Stimulated activated CD8-positive, alpha-beta memory T cell treated with anti-CD3 and anti-CD28 coated beads, Interleukin-7, amount 100 ng/mL, for 24 hours (primary cell): ENCODE measurements at places on chromosomes 2 and 18.

GRCh38 chr2:1995987-1996386, 251.7 kb upstream of the PXDN start:
- DNase-seq = no peak

- DNase-seq = no peak
Measured at GRCh38 chr2:15769235-15769634, 171.1 kb upstream of the MYCN start.

- no peak for DNase-seq
Measured at GRCh38 chr2:182915369-182916326, 49.2 kb upstream of the FRZB start.

DNA sequence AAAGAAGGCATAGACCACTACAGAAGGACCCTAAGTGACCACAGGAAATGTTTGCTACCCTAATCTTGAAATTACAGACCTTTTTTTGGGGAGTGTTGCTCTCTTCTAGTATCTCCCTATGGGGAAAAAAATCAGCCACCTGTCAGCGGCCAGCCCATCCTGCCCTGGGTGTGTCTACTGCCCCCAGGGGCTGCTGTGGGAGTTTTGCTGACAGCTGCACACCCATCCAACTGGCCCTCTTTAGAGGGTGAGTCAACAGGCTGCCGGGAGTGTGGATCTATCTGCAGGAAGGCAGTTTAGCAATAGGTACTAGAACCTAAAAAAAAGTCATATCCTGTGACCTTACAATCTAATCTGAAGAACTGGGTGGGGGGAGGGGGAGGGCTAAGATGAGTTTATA, 796 bp upstream of the DYSF start:
- no peak for DNase-seq

DNA sequence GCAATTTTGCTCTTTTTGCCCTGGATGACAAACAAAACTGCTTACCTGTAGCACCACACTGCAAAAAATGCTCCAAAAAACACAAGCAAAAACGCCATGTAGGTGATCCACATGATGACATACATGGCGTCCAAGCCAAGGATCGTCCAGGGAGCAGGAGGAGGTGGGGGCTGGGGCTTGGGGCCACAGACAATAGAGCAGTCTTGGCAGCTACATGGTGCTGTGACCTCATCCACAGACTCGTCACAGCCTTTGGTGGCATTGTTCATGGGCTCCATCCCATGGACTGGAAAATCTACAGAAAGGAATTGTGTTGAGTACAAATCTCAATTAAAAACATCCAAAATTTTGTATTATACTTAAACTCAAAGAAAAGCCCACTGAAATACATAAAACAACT, 26.1 kb downstream of the NPC1 start:
- no peak for DNase-seq

DNA sequence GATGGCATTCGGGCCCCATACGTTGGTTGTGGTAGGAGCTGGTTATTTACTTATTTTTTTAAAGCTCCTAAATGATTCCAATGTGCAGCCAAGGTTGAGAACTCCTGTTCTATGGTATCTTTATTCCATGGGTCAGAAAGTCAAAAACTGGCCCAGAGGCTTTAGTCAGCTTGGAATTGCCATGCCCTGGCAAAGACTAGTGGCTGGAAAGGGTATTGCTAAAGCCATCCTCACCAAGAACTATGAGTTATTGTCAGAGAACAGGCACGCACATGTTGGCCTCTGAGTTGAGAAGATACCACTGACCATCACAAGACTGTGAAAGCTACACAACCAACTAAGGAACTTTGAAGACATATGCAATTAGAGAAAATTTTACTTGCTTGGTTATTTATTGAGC, 47.9 kb upstream of the ACMSD start:
- no peak for DNase-seq

- no peak for DNase-seq
Measured at GRCh38 chr2:106876699-106877098, 9.3 kb downstream of the ST6GAL2 start.

DNA sequence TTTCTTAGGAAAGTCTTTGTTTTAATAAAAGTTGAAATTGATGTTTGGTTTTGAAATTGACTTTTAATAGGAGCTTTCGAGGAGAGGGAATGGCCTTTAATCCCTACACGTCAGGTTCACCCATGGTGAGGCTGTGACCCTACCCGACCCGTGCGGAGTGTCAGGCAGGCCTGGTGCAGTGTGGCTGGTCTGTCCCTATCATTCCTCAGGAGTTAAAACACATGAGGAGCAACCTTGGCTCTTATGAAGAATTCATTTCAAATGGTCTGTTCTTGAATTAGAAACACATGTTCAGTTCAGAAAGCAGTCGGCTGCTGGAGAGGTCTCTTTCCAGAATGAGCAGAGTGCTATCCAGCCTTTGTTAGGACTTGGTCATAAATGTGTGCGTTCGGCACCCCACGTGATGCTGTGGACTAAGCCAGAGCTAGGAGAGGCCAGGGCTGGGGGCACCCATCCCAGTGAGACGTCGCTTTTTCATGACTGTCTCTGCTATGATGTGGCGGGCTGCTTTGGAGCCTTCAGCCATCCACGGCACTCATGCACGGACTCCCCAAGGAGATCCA, 54.7 kb downstream of the EMILIN2 start:
- no peak for DNase-seq

- DNase-seq = no peak
Measured at GRCh38 chr2:171584001-171584400, 61.7 kb downstream of the CYBRD1 start.

DNA sequence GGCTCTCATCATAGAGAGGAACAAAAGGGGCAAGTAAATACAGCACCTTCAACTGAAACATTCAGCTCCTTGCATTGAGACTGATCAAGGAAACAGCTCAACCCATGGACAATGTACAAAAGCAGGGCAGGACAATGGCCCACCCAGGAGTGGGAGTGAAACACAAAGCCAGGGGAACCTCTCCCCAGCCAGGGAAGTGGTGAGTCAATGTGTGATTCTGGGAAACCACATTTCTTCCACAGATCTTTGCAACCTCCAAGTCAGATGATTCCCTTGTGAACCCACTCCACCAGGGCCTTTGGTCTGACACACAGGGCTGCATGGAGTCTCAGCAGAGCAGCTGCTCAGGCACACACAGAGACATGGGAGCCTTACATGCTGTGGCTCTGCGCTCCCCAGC, 294.5 kb downstream of the NR4A2 start:
- DNase-seq = no peak

DNA sequence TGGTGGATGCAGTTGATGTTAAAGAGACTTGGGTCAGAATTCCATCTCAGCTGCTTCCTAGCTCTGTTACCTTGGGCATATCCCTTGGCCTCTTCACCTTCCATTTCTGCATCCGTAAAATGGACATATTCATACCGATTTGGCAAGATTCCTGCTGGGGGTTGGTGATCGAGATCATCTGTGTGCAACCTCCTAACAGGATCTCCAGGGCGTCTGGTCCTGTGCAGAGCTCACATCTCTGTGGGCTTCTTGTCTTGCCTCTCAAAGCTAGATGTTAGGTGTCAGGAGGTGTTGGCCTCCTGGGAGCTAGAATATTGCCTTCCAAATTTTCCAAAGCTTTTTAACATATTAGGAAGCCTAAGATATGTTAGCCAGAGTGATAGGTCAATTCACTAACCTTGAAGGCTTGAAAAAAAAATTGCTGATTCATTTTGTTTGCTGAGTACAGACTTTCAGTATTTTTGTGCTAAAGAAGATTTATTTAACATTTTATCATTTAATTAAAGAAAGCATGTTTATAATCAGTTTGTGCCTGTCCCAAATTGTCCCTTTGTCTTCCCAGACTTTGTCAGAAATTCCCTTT, 69.7 kb upstream of the ZNF516 start:
- no peak for DNase-seq

- DNase-seq = no peak
Measured at GRCh38 chr2:22970284-22970975, 414.5 kb upstream of the KLHL29 start.

GRCh38 chr2:97871096-97871780, 124.5 kb downstream of the TMEM131 start:
- no peak for DNase-seq

GRCh38 chr2:26503231-26503880, 25.4 kb upstream of the OTOF start:
- peak; percentile 80 for DNase-seq

DNA sequence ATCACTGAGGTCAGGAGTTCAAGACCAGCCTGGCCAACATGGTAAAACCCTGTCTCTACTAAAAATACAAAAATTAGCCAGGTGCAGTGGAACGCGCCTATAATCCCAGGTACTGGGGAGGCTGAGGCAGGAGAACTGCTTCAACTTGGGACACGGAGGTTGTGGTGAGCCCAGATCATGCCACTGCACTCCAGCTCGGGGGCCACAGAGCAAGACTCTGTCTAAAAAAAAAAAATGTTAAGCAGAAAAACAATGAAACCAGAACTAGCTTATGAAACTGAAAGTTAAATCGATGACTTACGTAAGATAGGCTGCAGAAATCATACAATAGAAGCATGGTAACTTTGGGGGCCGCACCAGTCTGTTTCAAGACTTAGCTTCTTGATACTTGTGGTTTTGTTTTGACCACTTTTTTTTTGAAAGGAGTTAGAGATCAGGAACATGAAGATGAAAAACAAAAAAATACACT, 6.2 kb upstream of the GPR155 start:
- DNase-seq = peak; percentile 18

DNA sequence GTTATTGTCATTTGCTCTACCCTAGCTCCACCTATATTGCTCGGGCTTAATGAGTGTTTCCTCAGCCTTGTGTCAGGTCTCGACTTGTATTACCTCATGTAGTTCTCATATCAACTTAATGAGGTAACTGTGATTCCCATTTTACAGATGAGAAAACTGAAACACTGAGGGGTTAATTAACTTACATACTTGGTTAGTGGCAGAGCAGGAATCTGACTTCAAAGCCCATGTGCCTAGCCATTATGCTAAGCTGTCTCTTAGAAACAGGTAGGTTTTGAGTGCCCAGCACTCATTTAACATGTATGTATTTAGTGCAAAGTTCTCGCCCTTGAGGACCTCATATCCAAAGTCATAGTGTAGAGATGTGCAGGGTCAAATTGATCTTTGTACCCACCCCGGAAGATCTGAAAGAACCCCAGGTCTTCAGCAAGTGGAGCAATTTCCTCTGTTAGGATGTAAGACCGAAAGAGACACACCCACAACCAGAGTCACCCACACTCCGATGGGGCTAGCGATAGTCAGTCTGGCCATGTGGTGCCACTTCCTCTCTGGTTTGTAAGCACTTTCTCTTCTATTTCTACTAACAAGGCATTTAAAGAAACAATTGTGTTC, 121.0 kb upstream of the SLC39A10 start:
- peak; percentile 41 for DNase-seq

GRCh38 chr18:47995654-47996053, 65.2 kb upstream of the SMAD2 start:
- no peak for DNase-seq

DNA sequence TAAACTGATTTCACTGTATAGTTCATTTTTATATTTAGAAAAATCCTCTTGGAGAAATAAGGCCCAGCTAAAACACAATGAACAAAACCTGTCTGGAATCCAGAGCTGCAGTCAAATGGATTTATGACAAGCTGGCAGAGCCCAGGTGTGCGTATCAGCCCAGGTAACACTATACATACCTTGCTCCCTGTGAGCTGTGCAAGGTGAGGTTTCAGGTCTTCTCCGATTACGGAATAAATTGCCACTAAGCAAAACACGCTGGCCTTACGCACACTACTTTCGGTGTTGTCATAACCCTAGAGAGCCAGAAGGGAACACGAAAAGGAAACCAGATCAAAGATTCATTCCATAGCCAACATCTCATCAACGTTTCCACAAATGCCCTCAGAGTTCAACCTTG, 61.9 kb upstream of the TFCP2L1 start:
- DNase-seq = no peak

DNA sequence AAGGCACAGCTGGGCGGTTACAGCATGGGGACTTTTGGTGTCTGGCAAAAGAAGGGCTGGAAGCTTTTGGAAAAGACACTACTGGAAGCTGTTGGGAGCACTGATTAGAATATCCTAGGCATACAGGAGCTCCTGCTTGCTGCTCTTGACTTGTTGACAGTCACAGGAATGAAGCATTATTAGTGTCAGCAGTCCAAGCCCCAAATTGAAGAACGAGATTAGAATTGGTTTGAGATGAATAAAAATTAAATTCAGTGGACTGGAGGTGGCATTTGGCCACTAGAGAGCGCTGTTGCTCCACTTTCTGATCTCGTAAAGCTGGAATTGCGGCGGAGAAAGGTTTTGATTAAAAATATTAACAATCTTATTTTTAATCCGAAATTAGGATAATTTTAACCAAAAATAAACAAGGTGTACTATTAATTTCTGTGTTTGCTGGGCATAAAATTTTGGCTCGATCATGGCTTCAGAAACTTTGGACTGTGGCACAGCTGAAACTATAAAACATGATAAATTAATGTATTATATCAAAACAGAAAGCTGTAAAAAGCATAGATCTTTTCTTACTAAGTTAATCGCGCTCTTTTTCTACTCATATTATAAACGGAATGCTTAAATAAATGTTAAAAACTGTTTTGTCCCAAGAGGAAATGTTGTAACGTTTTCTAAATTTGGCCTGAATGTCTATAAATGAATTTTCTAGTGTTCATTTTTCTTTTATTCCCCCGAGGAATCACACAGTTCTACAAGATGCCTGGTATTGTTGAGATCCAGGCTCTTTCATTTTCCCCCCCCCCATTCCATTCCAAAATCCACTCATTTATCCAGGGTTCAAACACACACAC, 2.4 kb upstream of the HOXD8 start:
- peak; percentile 52 for DNase-seq

- DNase-seq = no peak
Measured at GRCh38 chr18:50186385-50186784, 8.6 kb downstream of the MYO5B start.

GRCh38 chr2:38267270-38267925, 109.7 kb downstream of the ATL2 start:
- no peak for DNase-seq

- DNase-seq = no peak
Measured at GRCh38 chr2:173959358-173959884, 5.8 kb downstream of the SP3 start.

DNA sequence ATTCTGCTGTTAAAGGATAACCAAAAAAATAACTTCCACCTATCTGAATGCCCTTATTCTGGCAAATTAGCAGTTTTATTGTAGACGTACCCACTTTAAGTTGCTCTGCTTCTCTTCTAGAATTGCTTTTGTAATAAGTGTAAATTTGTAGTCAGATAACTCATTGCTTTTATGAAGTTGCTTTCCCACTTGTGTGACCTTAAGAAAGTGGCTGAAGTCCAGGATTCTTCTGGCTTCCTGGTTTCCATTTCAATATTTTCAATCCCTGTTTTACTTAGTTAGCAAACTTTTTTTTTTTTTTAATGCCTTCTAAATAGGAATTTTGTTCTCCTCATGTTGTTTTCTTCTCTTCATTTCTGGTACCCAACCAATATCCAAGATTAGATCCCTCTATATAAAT, 59.8 kb downstream of the GLS start:
- no peak for DNase-seq
